ENCODE measurements at places on chromosomes 12 and 14.

DNA sequence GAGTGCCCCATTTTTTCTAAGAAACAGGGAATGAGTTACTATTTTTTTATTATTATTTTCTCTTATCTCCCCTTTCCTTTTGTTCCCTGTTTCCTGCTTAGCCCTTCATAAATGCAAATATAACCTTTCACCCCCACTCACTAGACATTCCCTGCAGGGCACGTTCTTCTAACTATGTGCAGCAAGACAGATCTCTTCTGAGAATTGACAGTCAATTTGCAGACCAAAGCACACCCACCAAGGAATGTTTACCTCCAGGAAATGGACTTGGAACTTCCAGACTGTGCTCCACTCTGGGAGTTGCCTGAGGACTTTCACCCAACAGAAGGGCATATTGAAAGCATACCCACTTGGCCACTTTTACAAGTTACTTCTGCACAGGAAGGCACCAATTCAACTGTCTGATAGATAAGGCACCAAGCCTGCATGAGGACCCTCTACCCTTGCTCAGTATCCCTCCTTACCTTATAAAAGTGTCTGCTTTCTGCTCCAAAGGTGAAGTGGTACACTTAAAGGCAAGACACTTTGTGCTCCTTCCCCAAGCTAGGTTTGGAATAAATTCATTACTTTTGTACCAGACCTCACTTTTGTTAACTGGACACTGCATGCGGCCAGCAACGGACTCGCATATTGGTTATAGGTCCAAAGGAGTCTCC lies 6.5 kb downstream of the TAS2R19 start:
- no peak for DNase-seq

- no peak for DNase-seq
These were observed 196.9 kb upstream of the ALG10 start for GRCh38 chr12:33825442-33825841.

DNA sequence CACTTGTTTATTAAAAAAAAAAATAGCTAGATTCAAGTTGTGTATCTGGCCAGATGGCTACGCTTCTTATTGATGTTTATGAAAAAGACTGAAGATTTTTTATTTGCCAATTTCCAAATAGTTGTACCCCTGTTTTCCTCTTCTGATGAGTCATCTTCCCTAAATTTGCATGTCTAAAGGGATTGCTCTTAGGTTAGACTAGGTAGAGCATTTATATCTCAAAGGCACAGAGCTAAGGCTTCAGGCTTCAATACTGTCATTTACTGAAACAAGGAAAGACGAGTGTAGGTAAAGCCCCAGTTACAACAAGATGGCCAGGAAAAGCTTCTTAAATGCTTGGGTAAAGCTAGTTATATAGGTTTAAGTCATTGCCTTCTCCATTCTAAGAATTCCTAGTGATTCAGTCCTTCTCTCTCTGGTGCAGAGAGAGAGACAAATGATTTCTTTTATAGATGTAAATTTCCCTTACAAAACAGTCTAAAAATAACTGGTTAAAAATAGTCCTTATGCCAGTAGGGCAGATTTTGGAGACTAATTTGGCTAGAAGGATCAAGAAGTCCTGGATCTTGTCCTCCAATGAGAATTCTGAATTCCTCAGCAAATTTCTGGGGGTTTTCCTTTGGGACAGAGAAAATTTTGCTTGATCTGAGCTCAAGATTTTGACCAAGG lies 26.1 kb downstream of the LEMD3 start:
- DNase-seq = no peak

- no peak for DNase-seq
These were observed 798 bp upstream of the RASAL1 start for GRCh38 chr12:113136128-113136989.

GRCh38 chr14:24317141-24317928 lies 6.0 kb downstream of the LTB4R start:
- DNase-seq = no peak

- DNase-seq = no peak
These were observed 169.7 kb upstream of the OTX2 start for GRCh38 chr14:56979936-56980335.

- no peak for DNase-seq
These were observed at the start of gene HOXC9 for GRCh38 chr12:54000116-54001114. TSS of gene HOXC9 (plus strand) at chr12:54000161. CDS start at chr12:54000189, 28 bp downstream.

- DNase-seq = no peak
These were observed 8.5 kb upstream of the KRT5 start for GRCh38 chr12:52528641-52529143.

DNA sequence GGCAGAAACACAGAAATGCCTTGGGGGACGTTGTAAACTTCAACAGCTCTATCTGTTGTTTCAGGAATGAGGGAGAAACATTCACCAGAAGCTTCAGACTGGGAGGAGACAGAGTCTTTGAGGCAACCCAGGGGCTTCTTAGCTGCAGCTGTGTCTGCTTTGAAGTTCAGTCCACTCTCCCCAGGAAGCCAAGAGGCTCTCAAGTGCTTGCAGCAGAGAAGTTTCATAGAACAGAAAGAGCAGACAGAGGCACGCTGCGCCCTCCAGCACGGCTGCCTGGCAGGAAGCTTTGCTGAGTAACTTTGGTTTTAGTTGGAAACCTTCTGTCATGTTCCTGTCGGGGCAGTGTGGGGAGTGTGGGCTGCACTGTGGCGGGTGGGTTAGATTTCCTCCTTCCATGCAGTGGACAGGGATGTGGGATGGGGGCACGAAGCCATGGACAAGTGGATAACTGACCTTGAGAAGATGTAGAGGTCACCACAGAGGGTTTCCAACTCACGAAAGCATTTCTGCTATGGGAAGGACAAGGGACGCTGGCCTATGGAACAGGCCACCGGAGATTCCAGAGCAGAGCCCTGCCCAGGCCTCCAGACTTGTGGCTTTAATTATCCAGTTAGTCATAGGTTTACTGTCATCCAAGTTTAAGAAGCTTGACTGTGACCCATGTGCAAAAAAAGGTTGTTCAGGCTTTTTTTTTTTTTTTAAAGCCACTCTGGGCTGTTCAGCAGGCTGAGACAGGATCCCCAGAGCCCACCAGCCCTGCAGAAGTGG lies 107.7 kb downstream of the ARF6 start:
- DNase-seq = no peak

DNA sequence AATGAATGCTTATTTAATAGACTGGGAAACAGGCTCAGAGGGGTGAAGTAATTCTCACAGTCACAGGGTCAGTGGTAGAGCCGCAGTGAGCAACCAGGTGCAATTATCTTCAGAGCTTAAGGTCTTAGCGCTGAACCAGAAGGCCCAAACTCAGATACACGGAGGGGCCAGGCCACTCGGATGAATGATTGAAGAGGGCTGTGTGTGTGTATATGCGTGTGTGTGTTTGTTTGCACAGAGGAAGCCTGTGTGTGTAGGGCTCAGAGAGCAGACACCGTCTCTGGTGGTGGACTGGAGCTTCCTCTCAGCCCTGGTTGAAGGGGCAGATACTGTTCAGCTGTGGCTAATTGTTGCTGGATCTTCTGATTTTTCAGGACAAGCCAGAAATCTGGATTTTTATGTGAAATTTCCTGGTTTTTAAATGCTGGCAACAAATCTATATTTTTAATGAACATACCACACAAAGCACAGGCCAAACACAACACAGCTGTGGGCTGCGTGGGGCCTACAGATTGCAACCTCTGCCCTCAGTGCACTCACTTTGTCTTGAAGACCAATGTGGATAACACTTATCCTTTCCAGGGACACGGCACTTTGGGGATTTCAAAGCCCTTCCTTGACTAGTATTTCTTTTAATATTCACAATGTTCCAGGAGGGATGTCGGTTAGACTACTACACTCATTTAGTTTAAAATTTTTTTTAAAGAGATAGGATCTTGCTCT lies 94.5 kb upstream of the NRXN3 start:
- peak; percentile 64 for DNase-seq

- no peak for DNase-seq
These were observed 47.3 kb downstream of the RPS29 start for GRCh38 chr14:49538852-49539251.

- DNase-seq = no peak
These were observed 116.2 kb downstream of the BBS10 start for GRCh38 chr12:76232013-76232412.

GRCh38 chr14:91284146-91284790 lies 39.8 kb upstream of the GPR68 start:
- DNase-seq = no peak

DNA sequence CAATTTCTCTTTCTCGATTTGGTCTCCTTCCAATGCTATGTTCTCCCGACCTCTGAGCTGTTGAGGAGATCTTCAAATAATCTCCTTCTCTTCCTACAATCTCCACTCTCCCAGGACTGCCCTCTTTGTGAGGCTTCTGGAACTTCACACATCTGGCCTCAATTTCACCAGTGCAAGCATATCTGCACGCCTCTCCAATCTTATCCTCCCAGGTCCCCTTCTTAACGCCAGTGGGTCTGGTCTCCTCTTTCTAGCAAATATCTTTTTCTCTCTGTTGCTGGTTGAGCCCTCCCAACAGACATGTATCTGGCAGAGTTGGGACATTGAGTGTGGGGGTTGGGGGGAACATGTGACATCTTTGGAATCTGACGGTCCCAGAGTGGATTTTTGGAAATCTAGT lies 17.9 kb downstream of the RTL1 start:
- DNase-seq = no peak

GRCh38 chr14:21220874-21221477 lies 48.3 kb downstream of the HNRNPC start:
- DNase-seq = no peak

- no peak for DNase-seq
These were observed 1.3 kb upstream of the WASHC3 start for GRCh38 chr12:102063069-102063468.

- no peak for DNase-seq
These were observed 350.6 kb downstream of the DPF3 start for GRCh38 chr14:72543341-72543740.

DNA sequence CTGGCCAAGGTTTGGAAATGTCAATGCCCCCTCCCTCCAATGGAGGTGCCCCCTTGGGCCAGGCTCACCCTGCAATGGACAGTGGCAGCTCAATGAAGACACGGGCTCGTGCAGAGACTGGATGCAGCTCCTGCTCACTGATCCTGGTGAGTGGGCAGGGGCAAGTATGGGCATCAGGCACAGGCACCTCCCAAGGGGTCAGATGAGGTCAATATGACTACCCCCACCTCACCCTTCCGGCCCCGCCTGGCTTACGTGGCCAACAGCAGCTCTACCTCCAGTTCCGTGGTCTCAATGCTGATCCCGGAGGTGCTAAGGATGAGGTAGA lies 13.6 kb downstream of the ITGA7 start:
- no peak for DNase-seq

DNA sequence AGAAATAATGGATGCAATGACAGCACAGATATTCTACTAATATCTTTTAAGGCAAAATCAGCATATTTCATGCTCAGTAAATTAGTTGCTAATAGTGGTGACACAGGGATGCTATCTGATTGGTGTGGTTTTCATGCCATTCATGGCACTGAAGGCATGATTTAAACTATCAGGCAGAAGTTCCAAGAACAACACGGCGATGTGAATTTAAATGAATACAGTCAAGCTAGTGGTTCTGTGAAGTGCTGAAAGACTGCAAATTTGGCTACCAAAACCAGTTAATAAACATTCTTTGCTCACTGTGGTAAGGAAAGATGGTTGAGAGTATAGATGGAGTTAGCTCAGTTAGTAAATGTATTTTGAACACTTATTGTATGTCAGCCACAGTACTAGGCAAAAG lies 272.0 kb upstream of the DIO2 start:
- DNase-seq = no peak

GRCh38 chr12:49230176-49230804 lies 34.6 kb upstream of the TUBA1C start:
- peak; percentile 74 for DNase-seq

GRCh38 chr14:74934041-74934440 lies 11.0 kb upstream of the RPS6KL1 start:
- no peak for DNase-seq

- DNase-seq = no peak
These were observed 82.7 kb downstream of the ASCL4 start for GRCh38 chr12:107857191-107857590.

GRCh38 chr12:27924350-27925135 lies 48.0 kb downstream of the PTHLH start:
- DNase-seq = no peak

DNA sequence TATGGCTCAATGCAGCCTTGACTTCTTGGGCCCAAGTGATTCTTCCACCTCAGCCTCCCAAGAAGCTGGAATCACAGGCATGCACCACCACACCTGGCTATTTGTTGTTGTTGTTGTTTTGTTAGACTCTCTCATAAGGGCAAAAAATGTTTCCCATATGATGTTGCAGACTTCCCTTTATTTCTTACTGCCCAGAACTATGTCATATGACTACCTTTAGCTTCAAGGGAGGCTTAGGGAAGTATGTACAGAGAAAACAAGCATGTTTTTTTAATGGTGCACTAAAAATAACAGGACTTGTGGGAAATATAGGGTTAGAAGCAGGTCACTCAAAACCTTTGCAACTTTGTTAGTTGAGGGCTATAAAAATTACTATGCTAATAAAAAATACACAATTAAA lies 4.3 kb upstream of the GPR19 start:
- DNase-seq = no peak

DNA sequence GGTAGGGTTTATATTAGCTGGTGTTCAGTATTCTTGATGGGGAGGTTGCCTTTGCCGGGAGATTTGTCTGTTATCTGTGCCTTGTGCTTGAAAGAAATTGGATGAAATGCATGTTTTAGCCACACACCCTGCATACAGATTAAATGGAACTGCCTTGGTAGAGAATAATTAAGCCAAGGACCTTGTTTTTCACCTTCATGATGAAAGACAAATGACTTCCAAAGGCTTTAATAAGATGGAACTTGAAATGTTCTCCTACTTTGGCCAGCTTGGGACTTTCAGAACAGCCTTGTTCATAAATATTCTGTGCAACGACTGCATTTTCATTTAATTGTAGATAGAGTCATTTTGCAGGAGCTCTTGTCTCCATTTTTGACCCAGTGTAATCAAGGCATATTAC lies 21.2 kb downstream of the JDP2 start:
- no peak for DNase-seq

- no peak for DNase-seq
These were observed 57.8 kb upstream of the FUT8 start for GRCh38 chr14:65354715-65355114.

- DNase-seq = no peak
These were observed 13.1 kb downstream of the NT5DC3 start for GRCh38 chr12:103827911-103828391.

GRCh38 chr12:95600567-95600966 lies 49.3 kb upstream of the USP44 start:
- no peak for DNase-seq

Measured in NCI-H187 (cell line).